Urinary bladder (tissue), 4 donors: ENCODE measurements at places on chromosomes 3 and 15. TPM values are rescaled to one million over a fixed set of nuclear protein-coding genes. Genes with fewer than 3 reads are reported as not detected.

- DNase-seq, result no peak
Measured at GRCh38 chr3:123584284-123584987, 417 bp downstream of the HACD2 start.

Gene CRYGS
- total RNA-seq, result 2.7 TPM

- DNase-seq, result no peak
Measured at GRCh38 chr3:71881041-71881440, 96.1 kb upstream of the PROK2 start.

DNA sequence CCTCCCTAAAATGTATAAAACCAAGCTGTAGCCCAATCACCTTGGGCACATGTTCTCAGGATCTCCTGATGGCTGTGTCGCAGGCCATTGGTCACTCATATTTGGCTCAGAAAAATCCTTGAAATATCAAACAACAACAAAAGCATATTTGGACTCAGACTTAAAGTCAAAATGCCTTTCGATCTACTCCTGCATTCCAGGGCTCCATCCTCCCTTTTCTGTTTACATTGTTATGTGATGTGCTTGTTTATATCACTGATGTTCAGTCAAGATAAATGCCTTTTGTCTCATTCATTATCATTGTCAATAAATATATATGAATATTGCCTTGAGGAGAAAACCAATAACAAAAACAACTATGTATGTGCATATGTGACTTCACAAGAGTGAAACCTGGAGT, 31.7 kb downstream of the HGD start:
- no peak for DNase-seq

- DNase-seq, result no peak
Measured at GRCh38 chr15:42891569-42891968, 29.0 kb downstream of the TTBK2 start.

GRCh38 chr3:120661106-120661905, 20.7 kb downstream of the HGD start:
- no peak for DNase-seq

Gene MRAS
- 22.9 TPM for total RNA-seq

Gene MUC20
- total RNA-seq, result 12.7 TPM

DNA sequence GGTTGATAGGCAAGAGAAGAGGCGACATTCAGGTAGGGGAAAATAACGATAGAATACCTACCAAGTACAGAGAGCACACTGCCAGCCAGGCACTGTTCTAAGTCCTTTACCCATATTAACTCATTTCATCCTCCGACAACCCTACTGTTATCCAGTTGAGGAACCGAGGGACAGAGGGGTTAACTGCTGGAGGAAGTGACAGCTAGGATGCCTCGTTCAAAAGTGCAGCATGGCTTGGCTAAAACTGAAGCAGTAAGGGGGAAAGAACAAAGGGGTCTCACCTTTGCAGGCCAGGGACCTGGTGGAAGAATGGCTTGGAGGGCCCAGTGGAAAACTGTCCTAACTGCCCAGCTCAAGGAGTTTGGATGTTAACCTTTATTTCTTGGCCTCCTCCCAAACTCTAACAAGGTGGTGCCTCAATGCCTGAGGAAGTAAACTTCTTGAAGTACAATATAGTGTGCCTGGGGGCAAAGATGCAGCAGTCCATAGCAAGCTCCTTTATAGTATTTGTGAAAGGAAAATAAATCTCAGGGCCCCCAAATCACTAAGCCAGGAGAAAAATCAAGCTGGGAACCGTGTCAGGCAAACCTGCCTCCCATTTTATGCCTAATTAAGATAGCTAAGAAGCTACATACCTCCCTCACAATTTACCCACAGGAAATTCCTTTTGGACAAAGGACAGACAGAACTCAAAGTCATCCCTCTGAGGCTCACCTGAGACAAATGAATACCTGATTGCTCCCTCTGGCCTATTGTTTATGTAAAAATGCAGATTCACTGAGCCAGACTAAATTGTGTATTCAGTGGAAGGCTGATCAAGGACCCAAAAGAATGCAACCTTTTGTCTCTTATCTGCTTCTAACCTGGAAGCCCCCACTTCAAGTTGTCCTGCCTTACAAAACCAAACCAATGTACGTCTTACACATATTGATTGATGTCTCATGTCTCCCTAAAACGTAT, 1.6 kb upstream of the ITGB5 start:
- DNase-seq, result no peak

GRCh38 chr3:63597019-63597418, 55.5 kb upstream of the SNTN start:
- DNase-seq, result no peak

Gene AGBL1
- 1.5 TPM for total RNA-seq

Gene TGM4
- total RNA-seq, result not detected

Gene MCF2L2
- total RNA-seq, result 3.6 TPM

GRCh38 chr3:16423298-16423697, 90.2 kb downstream of the RFTN1 start:
- DNase-seq, result no peak

GRCh38 chr15:69929905-69930630, 167.6 kb downstream of the TLE3 start:
- DNase-seq, result no peak

Gene FAM81A
- total RNA-seq, result 2.0 TPM

Gene MME
- 59.3 TPM for total RNA-seq

Gene RIOX2
- 44.7 TPM for total RNA-seq

DNA sequence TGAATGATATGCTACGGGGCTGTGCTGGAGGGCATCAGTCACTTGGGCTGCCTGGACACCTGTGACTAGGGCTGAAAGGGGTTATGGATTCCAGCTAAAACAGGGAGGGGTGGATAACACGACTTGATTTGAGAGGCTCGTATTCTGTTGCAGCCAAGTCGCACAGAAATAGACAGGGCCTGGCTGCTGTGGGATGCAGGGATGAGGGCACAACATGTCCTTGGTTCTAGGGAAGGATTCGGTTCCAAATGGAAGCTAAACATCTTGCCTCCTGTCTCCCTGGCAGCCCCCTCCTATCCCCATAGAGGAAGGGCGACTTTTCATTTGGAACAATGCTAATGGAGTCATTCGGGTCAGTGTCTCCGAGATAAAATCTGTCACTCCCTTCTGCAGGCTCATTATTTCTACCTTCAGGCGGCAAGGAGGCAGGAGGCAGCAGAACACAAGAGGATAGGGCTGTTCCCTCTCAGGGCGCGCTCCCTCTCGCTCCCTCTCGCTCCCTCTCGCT, 433.8 kb upstream of the RBMS3 start:
- DNase-seq, result no peak

GRCh38 chr3:65112751-65113300, 425.0 kb upstream of the ADAMTS9 start:
- DNase-seq, result no peak

DNA sequence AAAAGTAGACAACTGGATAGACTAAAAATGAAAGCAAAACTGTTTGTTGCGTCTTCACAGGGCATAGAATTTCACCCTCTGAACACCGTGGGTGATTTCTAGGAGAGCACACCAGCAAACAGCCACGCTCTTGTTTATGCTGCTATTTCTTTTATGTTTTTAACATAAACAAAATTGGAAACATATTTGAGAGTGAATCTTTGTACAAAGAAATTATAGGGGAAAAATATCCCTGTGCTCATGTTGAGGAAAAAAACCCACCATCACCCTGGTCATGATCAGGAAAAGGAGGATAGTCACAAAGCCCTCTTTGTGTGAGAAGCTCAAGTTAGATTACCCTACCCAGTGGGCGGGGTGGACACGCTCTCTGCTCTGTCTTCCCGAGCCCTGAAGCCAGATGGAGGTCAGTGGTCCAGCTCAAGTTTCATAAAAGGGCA, 313.3 kb downstream of the SATB1 start:
- DNase-seq, result no peak

Gene RBSN
- total RNA-seq, result 34.5 TPM

DNA sequence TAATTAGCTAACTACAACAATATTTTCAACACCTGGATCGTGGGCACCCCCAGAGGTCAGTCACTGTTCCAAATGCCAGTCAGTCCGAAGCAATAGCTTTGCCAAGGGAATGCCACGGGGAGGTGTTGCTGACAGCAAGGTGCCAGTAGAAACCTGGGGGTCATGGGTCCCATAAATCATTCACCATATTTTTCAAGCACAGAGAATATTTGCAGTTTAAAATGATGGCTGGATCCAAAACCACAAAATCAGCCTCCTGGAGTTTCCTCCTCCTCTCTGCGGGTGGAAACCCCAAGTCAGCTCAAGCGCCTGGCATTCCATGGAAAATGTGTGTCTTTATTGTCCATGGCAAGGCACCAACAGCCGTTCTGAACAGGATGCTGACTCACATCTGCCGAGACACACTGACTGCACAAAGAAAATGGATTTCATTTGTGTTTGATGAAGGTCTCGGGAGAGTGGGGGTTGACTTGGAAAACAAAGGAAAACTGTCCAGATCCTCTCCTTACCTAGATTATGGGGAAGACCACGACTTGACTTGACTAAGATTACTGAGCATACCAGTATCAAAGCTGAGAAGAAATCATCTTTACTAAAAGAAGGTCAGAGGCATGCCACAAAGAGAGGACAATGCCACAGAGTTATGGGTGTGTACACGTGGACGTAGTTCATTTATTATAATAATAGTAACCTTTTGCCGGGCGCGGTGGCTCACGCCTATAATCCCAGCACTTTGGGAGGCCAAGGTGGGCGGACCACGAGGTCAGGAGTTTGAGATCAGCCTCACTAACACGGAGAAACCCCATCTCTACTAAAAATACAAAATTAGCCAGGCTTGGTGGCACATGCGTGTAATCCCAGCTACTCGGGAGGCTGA, 26.4 kb downstream of the ANXA2 start:
- no peak for DNase-seq

DNA sequence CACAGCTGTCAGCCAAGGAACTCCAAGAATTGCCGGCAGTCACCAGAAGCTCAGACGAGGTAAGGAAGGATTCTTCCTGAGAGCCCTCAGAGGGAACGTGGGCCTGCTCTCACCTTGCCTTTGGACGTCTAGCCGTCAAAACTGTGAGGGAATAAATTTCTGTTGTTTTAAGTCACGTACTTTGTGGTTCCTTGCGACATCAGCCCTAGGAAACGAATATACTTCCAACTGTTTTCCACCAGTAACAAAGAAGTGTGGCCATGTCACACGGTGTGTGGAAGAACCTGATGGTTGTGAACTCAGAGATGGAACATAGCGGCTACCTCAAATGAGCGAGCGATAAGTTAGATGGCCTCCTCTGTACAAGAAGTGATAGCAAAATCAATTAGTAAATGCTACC, 41.0 kb upstream of the B3GNT5 start:
- no peak for DNase-seq

Gene LDHAL6B
- not detected for total RNA-seq

DNA sequence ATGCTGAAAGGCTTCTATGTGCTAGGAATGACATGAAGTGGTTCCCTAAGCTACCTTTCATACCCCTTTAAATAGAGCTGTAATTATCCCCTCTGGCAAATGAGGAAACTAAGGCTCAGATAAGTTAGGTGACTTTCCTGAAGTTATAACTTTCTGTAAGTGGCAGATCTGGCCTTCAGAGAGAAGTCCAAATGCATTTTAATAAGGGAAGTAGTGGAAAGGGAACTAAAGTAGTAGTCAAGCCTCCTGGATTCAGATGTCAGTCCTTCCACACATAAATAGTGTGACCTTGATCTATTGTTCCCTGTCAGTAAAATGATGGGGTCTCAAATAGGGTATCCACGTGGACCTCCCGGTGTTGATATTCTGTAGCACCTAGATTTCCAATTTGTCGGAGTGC, 277.7 kb downstream of the EDEM1 start:
- DNase-seq, result no peak

Gene GOLGA6L7
- total RNA-seq, result not detected

DNA sequence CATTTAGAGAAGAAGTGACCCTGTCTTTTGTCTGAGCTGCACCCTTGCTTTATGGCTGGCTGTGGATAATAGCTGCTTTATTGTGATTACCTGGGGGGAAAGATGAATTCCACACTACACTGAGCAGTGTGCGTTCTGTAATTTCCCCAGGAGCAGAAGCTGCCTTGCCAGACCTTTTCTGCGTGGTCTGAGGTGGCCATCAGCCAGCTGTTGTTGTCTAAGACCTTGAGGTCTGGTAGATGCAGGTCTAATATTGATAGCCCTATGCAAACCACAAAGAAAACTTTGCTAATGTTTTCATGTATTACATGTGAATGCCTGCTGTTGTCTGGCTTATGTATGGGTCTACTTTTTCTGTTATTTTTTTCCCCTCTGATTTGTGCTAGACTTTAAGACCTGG, 144.6 kb downstream of the THSD4 start:
- no peak for DNase-seq

Gene LMAN1L
- total RNA-seq, result 0.85 TPM

Gene MAP3K13
- total RNA-seq, result 33.5 TPM

DNA sequence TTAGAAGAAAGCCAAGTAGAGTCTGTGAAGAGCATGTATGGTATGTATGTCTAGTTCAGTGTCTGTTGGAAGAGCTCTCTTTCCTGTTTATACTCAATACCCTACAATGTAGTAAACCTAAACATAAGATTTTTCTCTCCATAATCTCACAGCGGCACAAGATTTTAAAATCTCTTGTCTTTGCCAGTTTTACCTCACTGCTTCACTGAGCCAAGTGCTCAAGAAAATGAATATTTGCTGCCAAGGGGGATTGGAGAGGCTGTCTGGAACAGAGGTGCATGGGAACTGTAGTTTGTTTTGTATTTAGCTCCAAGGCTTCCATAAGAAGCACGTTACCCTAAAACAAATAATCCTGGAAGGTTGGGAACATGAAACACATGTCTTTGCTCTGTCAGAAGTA, 49.5 kb upstream of the FHIT start:
- no peak for DNase-seq

GRCh38 chr15:68739390-68740080, 81.2 kb downstream of the ANP32A start:
- DNase-seq, result no peak

- DNase-seq, result no peak
Measured at GRCh38 chr3:51830836-51831385, 30.5 kb upstream of the IQCF2 start.

- DNase-seq, result no peak
Measured at GRCh38 chr15:47407692-47408091, 309.6 kb upstream of the SEMA6D start.

DNA sequence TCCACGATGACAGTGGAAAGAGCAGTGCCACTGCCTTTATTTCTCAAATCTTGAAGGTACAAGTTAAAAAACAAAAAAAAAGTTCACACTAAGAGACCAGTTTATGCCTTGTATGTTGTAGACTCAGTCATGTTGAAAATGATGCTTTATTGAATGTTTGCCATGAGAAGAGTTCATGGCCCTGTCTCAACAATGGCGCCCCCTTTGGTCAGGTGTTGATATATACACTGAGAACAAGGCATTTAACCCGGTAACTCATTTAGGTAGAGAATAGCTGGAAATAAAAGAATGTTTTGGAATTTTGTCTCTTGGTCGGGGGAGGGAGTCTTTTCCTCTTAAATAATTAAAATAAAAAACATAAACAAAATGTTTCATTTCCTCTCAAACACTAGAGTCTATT, 145.6 kb upstream of the SLC2A2 start:
- no peak for DNase-seq

Gene ACTRT3
- total RNA-seq, result 3.3 TPM

DNA sequence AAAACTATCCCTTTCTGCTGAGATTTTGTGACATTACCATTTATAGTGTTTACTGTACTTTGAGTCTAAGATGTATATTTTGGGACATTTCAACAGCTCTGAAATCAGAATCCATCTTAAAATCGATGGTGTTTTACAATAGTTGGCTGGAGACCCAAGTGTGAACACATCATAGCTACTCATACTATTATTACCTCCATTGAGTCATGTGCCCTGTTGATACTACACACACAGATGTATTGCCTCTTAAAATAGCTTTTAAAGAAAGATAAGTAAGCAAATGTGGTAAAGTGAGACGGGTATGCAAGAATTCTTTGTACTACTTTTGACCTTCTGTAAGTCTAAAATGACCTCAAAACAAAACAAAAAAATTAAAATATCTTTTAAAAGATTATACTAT, 6.7 kb downstream of the LMOD3 start:
- DNase-seq, result no peak
